ENCODE measurements at places on chromosomes 11 and 22.
A peak's percentile ranks its signal among the peaks of the same experiment; 100 is the strongest.

GRCh38 chr11:120906766-120907165 is 117.1 kb upstream of the TBCEL start:
- no peak for DNase-seq

DNA sequence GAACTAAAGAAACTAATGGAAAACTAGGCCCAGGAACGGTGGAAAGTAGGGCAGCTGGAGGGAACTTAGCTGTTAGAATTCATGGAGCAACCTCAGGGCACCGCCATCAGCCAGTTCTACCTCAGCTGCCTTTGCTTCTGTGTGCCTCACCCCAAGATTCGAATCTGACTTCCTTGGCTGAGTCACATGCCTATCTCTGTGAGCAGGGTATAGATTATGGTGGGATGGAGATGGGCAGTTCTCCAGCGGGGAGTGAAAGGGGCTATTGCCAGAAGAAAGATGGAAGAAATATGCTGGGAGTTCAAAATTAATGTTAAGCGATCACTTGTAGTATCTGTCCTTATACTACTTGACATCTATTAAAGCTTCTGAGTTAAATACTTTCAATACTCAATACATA is 18.9 kb upstream of the VWA5A start:
- no peak for DNase-seq

- DNase-seq, result no peak
These were observed 24.3 kb upstream of the TRAF6 start for GRCh38 chr11:36534276-36534840.

- no peak for DNase-seq
These were observed 25.3 kb upstream of the PARVB start for GRCh38 chr22:43998679-43999264.

DNA sequence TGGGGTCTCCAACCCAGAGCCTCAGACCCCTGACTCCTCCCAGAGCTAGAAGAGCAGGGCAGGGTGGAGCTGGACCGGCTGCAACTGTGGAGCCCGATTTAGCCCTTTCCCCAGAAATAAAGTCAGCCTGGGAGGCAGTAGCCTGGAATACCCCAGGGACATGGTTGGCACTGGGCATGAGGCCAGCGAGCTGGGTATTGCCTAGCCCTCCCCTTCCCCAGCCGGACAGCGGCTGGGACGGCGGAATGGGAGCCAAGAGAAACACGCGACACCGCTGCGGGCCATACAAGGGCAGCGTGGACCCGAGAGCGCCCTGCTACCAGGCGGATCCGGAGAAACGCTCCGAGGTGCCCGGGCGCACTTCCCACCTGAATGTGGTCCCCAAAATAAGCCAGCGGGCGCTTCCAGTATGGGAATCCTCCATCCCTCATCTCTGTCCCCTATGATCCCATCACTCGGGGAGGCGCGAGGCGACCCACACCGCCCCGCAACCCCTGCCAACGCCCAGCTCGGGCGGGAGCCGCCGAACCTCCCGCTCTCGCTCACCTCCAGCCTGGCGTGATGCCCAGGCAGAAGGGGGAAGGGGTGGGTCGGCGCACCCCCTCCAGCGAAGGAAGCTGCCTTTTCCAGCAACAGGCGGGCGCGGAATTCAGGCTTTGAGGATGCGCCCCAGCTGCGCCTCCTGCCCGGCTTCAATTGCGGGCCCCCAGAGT is 758 bp downstream of the MCAM start:
- DNase-seq, result peak; percentile 72

DNA sequence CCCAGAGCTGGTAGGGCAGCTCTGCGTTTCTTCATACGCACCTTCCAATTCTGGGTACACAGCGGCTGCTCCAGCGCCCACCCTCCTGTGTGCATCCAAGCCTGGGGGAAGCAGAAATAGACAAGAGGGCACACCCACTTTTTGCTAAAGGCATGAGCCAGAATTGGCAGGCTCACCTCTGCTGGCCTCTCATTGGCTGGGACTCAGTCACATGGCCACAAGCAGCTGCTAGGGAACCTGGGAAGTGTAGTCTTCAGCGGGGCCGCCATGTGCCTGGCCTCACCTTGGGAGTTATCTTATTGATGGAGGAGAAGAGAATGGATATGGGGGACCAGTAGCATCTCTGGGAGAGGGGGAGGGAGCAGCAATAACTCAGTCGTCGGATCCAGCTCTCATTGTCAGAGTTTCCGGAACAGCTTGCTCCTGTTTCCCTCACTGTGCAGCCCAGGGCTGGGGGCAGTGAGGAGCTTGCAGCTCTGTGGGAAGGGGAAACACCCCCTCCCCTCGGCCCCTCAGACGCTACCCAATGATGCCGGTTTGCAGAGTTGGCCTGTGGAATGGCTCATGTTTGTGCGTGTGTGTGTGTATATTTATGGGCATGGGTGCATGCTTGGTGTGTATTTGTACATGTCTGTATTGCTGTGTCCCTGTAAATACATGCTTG is 11.8 kb upstream of the MIEF1 start:
- peak; percentile 69 for DNase-seq

GRCh38 chr11:2440646-2441045 is 3.7 kb downstream of the TRPM5 start:
- DNase-seq, result no peak

GRCh38 chr11:110759972-110760381 is 47.7 kb upstream of the ARHGAP20 start:
- DNase-seq, result no peak

- DNase-seq, result no peak
These were observed 5.2 kb downstream of the PITPNM1 start for GRCh38 chr11:67499808-67500483.

DNA sequence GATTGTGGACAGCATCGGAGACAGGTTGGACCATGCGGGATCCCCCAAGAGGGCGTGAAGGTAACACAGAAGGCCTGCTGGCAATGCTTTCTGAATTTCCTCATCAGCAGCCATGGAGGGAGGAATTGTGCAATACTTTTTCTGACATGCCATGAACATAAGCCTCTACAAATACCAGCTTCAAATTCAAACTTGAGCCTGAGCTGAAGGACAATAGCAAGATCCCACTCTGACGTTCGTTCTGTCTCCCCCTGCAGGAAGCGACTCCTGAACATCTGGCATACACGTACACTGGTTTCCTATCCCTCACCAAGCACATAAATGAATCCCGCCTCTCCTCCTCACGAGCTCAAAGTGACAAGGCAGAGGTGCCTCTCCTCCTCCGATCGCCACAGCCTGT is 312.2 kb downstream of the BRD1 start:
- DNase-seq, result no peak

GRCh38 chr22:34885852-34886251 is 180.1 kb upstream of the ISX start:
- no peak for DNase-seq

DNA sequence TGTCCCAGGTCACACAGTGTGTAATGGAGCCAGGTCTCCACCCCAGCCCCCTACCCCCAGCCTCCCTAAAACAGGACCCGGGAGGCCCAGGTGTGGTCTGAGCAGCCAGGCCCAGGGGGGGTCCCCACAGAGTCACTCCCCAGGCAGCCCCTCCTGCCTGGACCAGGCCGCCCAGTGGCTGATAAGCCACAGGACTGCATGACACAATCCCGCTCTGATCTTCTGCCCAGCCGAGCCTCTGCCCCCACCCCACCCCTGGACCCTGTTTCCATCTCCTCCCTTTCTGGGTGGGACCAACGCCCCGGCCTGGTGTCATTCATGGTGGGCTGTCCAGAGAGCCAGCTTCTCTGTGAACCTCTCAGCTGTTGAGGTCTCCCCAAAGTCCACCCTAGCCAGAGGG is 7.8 kb upstream of the LIF start:
- no peak for DNase-seq

DNA sequence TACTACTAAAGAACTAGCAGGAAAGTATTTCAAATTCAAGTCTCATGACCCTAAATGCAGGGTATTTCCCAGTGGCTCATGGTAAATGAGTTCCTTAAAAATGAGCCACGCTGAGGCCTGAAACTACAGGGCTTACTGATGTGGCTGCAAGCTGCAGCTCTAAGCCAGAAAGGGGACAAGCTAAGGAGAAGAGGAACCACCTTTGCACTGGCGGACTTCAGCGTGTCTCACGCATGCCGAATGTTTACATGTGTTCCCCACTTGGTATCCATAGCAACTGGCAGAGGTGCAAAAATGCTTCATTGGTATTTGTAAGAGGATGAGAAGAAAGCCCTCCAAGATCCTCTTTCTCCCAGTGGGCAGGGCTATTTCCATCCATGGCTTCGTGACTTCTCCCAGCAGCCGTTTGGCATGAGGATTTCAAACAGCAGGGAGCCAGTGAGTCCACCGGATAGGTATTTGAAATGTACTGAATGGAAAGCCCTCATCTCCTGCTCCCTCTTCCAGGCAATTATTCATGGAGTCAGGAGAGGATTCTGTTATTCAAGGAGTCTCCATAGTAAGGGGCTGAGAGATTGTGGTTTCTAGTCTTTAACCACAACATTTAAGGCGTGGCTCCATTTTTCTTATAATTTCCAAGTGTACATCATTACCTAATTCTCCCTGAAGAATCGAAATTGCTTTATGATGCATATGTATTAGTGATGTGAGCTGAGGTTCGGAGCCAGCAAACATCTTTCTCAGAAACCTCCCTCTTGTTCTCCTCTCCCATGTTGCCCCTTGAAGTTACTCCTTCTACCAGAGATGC is 55.3 kb upstream of the CD44 start:
- no peak for DNase-seq

DNA sequence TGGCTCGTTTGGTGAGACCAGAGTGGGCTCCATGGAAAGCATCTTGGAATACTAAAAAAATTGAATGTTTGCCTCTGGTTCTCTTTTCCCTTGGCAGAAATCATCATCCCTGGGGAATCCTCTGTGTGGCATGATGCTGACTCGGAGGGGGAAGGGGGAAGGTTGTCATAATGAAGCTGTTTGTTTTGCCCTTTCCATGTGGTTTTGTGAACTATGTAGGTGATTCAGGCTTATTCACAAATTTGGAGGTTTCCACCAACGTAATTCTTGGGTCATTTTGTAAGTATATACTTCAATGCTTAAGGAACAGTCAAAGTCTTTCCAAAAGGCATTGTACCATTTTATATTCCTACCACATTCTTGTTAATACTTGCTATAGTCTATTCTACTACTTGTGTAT is 754.0 kb upstream of the FAT3 start:
- DNase-seq, result no peak

GRCh38 chr11:123230346-123230745 is 35.3 kb upstream of the CLMP start:
- no peak for DNase-seq

- no peak for DNase-seq
These were observed 15.0 kb downstream of the PTPRJ start for GRCh38 chr11:47995360-47995769.

- no peak for DNase-seq
These were observed 46.4 kb downstream of the RTN4R start for GRCh38 chr22:20221421-20222340.

GRCh38 chr11:118051611-118052461 is 25.0 kb upstream of the TMPRSS4 start:
- no peak for DNase-seq

- DNase-seq, result no peak
These were observed 10.3 kb downstream of the PIK3C2A start for GRCh38 chr11:17197431-17197898.

DNA sequence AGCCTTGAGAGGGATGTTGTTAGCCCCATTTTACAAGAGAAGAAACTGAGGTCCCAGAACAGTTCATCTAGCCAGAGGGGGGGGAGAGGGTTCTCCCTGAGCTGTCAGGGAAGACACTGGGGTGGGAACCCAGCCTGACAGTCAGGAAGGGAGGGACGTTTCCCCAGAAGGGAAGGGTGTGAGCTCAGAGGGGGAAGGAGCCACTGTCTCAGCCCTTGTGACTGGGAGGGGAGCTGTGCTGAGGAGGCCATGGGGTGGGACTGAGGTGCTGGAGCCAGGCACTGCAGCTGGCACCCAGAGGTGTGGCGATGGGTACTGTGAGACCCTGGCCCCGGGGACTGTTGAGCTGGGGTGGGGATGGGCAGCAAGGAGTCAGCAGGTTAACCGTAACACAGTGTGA is 35.7 kb downstream of the DAGLA start:
- DNase-seq, result no peak

DNA sequence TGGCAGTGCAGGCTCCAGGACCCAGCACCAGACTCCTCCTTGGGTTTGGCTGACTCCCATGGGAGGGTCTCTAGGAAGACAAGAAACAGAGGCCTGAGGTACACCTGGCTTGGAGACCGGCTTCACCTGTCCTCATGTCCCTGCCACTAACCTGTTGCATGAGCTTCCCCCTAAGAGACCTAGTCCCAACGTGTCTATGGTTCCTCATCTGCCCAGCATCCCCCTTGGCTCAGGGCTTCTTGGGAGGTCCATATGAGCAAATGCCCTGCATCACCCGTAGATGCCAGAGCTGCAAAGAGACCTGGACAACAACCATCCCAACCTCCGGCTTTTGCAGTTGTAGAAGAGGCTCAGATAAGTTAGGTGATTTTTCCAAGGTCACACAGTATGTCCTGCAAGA is 123.5 kb downstream of the BUD13 start:
- no peak for DNase-seq

GRCh38 chr22:45224988-45225731 is 15.5 kb downstream of the KIAA0930 start:
- DNase-seq, result no peak

GRCh38 chr22:30047364-30047738 is 32.9 kb upstream of the HORMAD2 start:
- DNase-seq, result no peak

DNA sequence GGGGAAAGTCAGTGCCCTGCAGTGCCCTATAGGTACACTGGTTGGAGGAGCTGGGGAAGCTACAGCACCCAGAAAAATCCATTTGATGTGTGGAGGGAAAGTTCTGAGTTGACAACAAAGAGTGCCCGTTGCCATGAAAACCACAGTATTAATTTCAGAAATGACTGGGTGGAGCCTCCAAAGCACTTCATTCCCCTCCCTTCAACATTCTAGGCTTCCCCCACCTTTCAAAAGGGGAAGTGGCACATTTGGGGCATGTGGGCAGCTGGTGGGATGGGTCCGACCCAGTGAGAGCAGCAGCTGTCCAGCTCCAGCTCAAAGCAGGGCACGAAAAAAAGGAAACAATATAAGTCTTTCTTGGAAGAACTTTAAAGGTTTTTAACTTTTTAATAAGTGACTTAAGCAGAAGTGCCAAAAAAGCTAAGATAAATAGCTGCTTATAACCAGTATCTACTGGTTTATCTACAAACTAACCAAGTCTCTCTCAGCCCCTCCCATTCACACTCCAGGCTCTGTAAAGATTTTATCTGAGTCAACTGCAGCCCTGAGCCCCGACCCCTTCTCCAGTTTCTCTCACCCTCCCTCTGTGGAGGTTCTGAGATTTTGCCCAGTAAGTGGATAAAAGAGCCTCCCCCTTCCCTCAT is 9.0 kb upstream of the AHNAK start:
- no peak for DNase-seq

DNA sequence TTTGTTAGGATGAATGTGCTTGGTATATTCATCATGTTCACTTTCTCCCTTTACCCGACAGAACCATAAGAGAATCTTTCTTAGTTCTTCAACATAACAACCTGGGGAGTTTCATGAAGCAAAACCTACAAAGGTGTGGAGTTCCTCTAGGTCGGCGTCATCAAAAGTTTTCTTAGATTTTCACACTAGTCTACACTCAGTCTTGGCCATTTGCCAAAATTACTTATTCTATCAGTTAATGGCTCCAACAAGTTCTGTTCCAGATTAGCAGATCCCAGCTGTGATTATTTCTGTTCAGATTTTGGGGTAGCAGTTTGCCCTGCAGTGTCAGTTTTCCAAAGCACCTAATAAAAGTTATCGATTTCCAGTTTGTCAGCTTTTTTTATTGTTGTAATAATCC is 935.8 kb upstream of the RAG2 start:
- no peak for DNase-seq
